Omental fat pad (tissue), 4 donors: ENCODE measurements at places on chromosomes 5 and 9. TPM values are rescaled to one million over a fixed set of nuclear protein-coding genes. Genes with fewer than 3 reads are reported as not detected.
A peak's percentile ranks its signal among the peaks of the same experiment; 100 is the strongest.

DNA sequence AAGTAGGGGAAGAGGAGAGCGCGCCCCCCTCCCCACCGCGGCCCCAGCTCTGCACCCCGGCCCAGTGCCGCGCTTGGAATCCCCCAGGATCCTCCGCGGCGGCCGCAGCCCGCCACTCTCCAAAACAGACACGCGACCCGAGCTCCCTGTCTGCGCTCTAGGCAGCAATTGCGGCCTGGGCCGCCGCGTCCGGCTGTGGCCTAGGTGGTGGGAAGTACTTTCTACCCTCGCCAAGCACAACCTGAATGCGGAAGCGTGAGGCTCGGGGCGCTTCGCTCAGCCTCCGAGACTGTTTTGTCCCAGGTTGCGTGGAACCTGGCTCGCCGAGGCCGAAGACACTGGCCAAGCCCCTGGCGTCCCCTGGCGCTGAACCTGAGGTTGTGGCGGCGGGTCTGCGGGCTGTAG, 3.3 kb upstream of the FOXB2 start:
- DNase-seq = no peak

DNA sequence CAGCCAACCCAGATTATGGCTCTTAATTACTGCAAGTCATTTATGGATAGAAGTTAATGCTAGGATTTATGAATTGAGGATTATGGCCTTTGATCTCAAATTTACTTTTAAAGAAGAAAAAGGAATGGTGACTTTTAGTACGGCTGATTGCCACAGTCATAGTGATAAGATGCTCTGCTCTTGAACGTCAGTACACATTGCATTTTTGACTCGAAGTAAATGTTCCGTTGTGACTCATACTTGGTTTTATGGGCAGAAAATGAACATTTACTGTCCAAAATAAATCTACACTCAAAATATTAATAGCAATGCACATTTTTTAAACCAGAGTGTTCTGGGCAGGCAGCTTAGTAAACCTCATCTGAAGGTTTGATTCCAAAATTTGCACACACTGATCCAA, 830 bp downstream of the ADAMTSL1 start:
- DNase-seq = no peak

DNA sequence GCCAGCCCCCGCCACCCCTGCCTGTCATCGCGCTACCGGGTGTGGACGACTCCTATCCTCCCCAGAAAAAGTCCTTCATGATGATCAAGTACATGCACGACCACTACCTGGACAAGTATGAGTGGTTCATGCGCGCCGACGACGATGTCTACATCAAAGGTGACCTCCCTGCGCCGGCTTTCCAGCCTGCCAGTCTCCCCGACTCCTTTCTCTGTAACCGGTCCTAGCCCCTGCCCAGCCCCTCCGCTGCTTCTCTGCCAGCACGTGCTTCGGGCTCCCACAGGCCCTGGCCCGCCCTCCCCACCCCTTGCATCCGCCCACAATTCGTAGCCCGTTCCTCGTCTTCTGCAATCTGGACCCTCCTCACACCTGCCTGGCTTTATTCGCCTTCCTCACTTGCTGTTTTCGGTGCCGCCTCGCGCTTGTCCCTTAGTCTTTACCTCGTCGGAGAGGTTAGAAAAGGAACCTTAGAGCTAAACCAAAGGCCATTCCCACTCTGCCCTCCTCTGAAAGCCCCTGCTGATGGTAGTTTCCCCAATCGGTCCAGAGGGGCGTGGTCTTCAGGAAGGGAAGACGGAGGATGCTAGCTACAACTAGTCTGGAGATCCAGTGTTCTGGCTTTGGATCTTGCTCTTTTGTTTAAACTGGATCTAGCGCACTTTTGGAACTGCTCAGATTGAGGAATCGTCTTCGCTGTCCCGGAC, 1.4 kb downstream of the CHSY3 start:
- no peak for DNase-seq

GRCh38 chr9:15722888-15723287, 170.0 kb downstream of the CCDC171 start:
- no peak for DNase-seq

DNA sequence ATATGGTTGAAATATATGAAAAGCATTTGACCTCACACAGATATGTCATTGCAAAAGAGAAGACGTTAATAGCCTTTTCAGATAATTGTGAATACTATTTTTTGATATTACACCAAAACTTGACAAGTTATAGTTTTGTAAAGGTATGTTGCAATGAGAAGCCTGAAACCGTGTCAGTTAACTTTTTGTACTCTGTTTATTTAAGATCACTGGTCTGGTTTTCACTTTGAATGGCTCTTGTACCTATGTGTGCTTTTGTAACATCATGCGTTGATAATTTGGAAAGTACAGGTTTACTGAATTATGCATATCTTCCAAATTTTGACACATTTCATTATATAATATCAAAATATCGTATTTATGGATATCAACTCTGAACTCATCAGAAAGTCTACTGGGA, 177.2 kb downstream of the PBX3 start:
- no peak for DNase-seq

DNA sequence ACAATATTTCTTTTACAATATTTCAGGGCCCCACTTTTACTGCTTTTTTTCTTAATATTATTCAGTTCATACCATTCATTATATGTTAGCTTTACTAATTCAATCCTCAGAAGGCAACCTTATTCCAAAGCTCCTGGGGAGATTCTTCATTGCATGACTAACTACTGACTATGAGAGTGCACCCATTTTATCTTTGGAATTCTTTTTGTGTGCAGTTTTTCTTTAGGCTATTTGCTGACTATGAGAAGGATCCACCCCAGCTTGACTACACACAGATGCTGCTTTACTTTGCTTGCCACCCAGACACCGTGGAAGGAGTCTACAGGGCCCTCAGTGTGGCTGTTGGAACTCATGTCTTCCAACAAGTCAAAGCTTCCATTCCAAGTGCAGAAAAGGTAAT, 56.9 kb upstream of the IL7R start:
- DNase-seq = no peak

DNA sequence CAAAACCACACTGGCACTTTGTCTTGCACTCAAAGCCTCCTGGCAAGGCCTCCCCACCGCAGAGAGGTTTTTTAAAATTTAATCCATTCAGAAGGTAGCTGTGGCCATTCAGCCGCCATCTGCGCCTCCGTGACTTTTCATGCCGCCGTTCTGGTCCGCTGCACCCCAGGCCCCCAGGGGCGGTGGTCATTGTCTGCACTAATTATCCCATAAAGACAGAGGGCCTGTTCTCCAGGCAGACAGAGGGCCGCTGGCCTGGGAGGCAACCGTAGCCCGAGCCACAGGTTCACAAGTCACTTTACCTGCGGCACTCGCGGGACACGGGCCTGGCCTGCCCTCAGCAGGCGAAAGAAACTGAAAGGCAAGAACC, 49.4 kb downstream of the EXD3 start:
- no peak for DNase-seq

DNA sequence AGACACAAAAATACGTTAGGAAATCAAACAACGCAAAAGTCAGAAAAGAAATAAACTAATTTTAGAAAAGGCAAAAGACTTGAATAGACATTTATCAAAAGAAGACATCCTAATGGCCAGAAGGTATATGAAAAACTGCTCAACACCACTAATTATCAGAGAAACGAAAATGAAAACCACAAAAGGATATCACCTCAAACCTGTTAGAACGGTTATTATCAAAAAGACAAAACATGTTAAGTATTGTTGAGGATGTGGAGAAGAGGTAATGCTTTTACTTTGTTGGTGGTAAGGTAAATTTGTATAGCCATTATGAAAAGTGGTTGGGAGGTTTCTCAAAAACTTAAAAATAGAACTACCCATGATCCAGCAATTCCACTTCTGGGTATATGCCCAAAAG, 230.0 kb upstream of the RGMB start:
- DNase-seq = no peak

GRCh38 chr9:6931913-6932312, 174.1 kb downstream of the KDM4C start:
- DNase-seq = no peak

DNA sequence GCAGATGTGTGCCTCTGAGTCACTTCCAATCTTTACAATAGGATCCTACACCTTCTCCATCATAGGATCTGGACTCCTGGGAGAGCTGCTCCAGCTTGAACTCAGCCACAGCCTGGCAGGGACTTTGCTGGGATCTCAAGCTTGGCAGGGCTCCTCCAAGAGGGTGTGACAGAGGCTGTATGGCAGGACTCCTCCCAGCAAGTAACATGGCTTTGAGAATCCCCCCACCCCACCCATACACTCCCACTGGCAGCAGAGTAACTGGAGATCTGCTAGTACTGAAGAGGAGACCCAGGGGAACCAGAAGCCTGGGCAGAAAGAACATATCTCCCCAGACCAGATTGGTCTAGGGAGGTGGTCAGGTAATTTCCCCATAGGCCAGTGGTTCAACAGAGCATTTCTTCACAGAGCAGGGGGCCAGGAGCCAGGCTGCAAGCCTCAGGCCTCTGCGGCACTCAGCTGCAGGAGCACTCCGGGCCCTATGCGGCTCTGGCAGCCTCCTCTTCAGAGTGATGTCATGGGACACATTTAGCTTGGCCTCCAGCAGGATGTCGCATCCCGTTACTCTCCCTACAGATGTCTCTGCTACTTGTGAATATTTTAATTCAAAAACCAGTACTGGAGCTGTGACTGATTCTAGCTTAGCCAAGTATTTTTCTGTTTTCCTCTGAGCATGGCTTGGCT, 1.7 kb upstream of the ACSL6 start:
- DNase-seq = no peak

DNA sequence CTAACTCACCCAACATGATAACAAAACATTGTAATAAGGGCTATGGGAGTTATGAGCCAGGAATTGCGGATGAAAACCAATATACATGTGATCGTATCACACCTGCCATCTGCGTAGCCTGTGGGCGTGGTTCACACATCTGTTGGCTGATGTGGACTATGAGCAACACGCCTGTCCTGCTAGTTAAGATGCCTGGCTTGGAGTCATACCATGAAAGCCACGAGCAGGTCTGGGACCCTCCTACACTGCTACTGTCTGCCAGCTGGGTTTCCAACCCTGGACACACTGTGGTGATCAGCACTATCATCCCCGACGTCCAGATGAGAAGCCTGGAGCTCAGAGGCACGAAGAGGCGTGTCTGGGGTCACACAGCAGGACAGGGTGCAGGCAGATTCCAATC, 40.2 kb downstream of the STK10 start:
- no peak for DNase-seq

DNA sequence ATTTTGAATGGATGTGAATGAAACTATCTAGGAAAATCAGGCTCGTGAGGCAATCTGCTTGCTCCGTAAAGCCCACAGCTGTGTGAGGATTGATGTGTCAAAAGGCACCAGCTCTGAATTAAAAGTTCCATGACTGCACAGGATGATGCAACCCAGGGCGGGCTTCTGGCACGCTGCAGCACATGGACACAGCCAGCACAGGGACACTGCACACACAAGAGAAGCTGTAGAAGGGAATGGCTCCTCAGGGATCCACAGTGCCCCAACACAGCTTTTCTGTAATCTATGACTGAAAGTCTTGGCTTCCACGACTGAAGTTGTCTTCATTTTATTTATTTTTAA, 151.0 kb downstream of the GCNT1 start:
- DNase-seq = peak; percentile 28

- no peak for DNase-seq
Measured at GRCh38 chr5:139761501-139761900, 34.1 kb upstream of the PSD2 start.

GRCh38 chr9:91045041-91045440, 243.4 kb downstream of the SYK start:
- DNase-seq = no peak

GRCh38 chr5:130189961-130190360, 285.7 kb downstream of the CHSY3 start:
- DNase-seq = no peak

SPACA9 gene
- 3.8 TPM for total RNA-seq

PCDHGA7 gene
- 3.5 TPM for total RNA-seq

LCN15 gene
- not detected for total RNA-seq

SRA1 gene
- 18.1 TPM for total RNA-seq

GNPDA1 gene
- 32.7 TPM for total RNA-seq

ABHD17B gene
- 20.5 TPM for total RNA-seq

SLC12A7 gene
- total RNA-seq = 37.8 TPM

ADAMTS19 gene
- not detected for total RNA-seq

TXNDC8 gene
- not detected for total RNA-seq
